Activated CD4-positive, alpha-beta T cell treated with anti-CD3 and anti-CD28 coated beads, Interleukin-2, amount 50 U/mL, for 48 hours (primary cell): ENCODE measurements at places on chromosomes 2 and 18.

DNA sequence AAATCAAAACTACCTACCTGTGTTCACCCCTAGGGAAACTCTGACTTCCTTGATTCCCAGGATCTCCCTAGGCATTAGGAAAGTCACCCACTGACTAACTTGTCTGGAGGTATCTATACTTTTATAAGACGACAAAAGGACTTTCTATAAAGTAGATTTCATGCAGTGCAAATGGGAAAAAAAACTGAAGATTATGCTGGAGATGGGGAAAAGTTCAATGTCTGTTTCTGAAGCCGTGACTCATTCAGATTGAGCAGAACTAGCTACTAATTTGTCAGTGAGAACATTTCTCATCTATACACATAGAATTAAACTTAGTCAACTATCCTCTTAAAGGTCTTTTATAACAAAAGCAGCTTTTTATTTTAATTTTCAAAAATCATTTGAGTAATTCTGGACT is 6.0 kb downstream of the SEPTIN10 start:
- no peak for DNase-seq

- no peak for DNase-seq
Observed at GRCh38 chr2:143732871-143733270, 603.7 kb downstream of the ARHGAP15 start.

GRCh38 chr2:120316528-120317179 is 29.3 kb upstream of the INHBB start:
- no peak for DNase-seq

- DNase-seq = no peak
Observed at GRCh38 chr18:57516056-57516455, 70.4 kb downstream of the FECH start.

DNA sequence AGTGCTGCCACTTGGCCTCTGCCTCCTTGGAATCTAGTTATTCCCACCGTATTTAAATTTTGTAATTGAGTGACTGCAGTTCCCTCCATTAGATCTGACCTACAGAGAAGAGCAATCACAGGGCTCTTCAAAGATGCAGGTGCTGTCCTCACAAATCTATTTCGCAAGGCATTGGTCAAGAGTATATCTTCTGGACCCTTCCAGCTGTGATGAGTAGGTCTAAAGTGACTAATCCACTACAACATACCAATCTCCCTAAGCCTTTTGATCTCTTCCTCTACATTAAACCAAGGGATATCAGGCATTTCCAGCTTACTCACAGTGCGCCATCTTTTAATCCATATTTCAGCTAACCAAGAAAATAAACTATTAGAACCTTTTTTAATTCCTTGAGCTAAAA is 65.1 kb upstream of the COL3A1 start:
- DNase-seq = no peak

DNA sequence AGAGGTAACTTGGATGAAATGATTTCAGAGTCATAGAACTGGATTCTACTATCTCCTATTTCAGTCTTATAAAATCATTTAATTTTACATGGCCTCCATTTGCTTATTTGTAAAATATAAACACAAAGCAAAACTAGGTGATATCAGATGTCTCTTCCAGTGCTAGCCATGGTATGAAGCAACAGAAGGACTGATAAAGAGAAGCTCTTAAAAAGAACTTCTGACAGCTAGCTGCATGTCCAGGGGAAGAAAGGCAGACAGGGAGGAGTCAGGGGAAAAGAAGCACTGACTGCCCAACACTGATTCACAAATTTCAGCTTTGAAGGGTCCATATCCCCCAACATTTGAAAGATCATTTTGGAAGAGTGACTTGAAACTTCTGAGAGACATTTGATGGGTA is 6.4 kb downstream of the SLC8A1 start:
- DNase-seq = no peak

- no peak for DNase-seq
Observed at GRCh38 chr2:174692256-174692919, 71.9 kb downstream of the CHRNA1 start.

DNA sequence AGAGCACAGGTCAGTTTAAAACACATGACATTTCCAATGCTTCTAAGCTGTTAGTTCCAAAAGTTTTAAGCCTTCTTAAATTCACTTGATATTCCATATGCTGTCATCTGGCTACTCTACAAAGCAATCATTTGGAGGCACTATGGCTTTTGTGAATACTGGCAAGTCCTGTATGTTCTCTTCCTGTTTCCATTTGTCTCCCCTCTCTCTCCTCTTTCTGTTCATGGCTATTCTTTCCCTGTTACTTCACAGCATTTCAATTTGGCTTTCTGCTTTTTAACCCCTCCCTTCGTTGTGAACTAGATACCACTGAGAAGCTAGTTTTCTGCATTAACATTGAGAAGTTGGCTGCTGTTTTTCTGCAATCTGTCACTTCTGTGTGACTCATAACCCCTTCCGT is 1337.2 kb upstream of the CELF4 start:
- no peak for DNase-seq

- no peak for DNase-seq
Observed at GRCh38 chr2:232530626-232531260, 4.8 kb downstream of the CHRND start.

DNA sequence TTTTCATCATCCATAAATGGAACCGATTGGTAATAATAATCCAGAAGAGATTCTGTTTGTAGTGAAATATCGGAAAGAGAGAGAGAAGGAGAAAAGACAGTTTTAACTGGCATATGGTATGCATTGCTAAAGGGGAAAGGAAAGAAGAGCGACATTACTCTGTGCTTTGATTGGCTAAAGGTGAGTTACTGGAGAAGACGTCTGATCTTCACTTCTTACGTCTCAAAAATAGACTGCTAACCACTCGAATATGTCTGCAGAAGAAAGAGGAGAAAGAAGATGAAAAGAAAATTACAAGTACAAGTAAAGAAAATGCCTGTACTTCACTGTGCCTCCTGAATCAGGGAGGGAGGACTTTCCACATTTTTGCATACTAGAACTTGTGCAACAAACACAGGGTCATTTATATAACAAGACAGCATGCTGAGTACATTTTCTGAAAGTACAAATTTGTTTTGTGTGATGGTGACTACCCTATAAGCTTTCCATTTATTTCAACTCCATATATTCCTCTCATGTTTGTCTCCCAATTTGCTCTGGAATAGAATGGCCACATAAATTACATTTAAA is 787.2 kb downstream of the RNF144A start:
- no peak for DNase-seq

GRCh38 chr2:29786361-29786760 is 135.0 kb downstream of the ALK start:
- no peak for DNase-seq

DNA sequence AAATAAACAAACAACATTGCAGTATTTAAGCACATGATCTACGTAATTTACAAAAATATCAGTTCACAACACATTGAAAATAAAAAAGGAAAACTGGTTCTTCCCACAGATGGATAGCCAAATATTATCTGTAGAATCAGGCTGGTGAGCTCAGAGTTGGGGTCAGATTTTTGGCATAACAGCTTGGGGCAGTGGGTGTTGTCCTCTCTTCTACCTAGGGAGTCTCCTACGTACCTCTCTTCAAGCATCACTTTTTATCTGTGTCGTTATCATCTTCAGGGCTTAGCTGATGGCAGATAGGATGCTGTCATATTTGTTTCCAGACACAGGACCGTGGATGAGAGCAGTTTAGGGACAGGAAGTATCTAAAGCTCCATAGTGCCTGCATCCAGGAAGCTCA is 46.2 kb downstream of the EMILIN2 start:
- DNase-seq = no peak

DNA sequence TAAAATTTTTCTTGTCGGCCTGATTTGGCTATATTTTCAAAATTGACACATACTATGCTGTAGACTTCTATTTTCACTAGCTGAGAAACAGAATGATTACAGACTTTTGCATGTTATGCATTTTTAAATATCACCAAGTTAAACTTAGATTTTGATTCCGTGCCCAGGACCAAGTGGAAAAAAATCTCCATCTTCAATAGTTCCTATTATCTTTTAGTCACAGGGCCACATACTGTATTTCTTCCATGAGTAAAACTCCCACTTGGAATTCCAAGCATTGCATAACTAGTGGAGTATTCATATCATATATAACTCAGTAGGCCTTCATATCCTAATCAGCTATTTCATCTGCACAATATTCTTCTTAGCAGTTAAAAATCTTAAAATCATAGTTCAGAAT is 470.9 kb downstream of the ARHGAP15 start:
- DNase-seq = no peak

GRCh38 chr2:231900486-231900942 is 25.7 kb downstream of the NPPC start:
- DNase-seq = peak; percentile 76

DNA sequence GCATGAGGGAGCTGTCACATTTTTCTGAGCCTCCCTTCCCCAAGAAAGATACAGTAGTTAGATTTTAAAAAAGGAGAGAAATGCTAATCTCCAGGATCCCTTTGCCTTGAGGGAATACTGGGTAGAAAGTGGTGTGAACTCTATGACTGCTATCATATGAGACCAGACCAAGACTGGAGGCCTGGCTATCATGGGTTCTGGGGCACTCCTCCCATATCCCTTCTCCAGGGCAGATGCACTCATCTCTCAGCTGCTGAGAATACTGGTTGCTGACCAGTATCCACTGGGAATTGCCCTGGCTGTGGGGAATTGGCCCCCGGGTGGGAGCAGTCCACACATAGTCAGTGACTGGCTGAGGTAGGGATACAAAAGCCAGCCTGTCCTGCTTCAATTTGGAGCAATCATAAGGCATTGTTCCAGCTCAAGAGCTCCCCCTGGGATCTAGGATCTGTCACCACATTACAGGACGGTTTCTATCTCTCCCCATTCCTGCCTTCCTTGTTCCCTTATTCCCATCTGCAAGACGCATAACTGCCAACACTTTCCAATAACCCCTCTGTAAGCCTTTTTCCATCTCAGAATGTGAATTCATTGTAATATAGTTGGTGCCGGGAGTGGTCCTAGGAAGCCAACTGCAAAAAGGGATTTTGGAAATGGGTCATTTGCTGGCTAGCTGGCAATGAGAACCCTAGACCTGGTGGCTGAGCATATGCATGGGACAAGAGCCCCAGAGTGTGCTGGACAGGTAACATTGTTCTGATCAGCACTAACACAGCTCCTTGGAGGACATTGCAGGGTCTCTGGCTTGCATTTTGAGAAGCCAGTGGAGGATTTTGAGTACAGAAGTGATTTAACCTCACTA is 35.4 kb upstream of the REEP1 start:
- DNase-seq = peak; percentile 18

- DNase-seq = no peak
Observed at GRCh38 chr18:31436825-31437224, 10.7 kb upstream of the DSG3 start.

DNA sequence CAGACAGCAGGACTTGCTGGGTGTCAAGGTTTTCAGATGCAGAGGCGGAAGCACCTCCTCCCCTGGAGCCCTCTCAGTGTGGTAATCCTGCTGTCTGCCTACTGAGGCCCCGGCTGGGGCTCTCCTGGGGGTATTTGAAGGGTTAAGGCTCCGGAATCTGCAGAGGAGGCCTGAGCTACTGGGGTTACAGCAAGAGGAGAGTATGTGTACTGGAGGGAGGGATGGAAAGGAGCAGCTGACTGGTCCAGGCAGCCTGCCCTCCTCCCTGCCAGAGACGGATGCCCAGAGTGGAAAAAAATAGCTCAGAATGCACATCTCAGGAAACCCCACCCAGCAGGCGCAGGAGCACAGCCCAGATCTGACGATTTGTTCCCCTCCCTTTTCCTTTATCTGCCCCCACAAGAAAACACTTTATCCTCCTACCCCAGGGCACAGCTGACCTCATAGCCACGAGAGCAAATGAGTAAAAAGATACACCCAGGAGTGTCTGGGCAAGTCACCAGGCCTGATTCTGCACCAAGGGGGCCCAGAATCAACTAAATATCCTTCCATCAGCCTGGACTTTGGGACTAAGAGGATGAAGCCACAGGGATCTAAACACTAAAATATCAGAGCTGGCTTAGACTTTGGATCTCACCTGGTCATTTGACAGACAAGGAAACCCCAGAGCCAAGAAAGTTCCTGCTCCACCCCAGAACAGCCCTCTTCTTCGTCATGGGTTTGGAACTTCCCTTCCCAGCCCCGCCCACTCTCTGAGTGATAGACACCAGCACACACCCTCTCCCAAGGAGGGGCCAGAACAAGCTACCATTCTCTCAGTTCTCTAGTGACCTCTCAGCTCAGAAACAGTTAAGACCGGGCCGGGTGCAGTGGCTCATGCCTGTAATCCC is 5.5 kb downstream of the TMBIM1 start:
- DNase-seq = peak; percentile 79

GRCh38 chr18:57027190-57027708 is 119.6 kb upstream of the BOD1L2 start:
- no peak for DNase-seq

GRCh38 chr18:63063171-63063570 is 256.4 kb downstream of the BCL2 start:
- DNase-seq = no peak

DNA sequence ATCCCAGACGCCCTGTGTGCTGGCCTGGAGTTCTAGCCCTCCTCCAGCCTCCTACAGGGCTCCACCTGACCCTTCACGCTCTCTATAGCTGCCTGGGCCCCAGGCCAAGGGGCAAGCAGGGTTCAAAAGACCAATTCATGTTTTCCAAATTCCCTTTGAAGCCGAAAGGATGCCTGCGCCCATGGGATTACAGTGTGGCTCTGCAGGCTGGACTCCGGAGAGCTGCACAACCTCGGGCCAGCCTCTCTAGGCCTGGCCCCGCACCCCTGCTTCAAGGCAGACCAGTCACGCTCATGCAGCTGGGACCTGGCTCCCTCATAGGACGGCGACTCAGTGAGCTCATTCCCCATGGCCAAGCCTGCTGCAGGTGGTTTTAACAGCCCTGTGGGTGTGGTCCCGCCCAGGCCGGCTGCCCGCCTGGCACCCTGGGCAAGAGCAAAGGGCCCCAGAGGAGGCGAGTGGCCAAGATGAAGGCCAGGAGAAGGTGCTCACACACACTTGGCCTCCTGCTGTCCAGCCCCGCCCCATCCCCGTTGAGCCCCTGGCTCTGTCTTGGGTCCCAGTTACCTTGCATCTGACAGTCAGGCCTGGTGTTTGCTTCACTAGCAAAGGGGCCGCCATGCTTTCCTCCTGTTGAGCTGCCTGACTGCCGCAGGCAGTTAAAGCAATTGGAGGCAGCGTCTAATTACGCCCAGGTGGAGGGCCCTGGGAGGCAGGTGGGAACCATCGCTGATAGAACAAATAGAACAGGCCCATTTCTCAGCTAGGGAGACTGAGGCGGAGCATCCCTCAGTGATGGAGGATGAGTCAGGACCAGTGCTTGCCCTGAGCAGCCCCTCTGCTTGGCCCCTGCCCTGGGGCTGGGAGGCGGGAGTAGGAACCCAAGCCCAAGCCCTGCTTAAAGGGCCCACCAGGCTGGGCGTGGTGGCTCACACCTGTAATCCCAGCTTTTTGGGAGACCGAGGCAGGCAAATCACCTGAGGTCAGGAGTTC is 56.9 kb downstream of the SMAD7 start:
- no peak for DNase-seq

GRCh38 chr2:70480468-70480867 is 73.2 kb downstream of the TGFA start:
- no peak for DNase-seq

DNA sequence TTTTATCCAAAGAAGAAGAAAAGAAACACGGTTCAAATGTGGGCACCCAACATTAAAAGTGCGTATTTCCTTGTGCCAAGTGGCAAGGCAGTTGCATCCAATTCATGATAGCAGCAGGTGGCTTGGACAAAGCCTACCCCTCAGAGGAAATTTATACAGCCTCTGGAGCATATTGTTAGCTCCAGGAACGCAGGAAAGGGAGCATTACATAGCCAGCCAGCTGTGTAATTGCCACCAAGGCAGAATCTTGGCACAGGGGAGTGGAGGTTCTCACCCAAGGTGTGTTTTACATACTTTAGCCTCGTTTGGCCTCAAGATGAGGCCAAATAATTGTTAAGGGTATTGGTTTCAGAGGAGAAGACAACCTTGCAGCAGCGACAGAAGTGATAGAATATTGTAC is 526.9 kb downstream of the TMEM182 start:
- DNase-seq = no peak
